ENCODE measurements at places on chromosomes 16 and 17.
A peak's percentile ranks its signal among the peaks of the same experiment; 100 is the strongest.

DNA sequence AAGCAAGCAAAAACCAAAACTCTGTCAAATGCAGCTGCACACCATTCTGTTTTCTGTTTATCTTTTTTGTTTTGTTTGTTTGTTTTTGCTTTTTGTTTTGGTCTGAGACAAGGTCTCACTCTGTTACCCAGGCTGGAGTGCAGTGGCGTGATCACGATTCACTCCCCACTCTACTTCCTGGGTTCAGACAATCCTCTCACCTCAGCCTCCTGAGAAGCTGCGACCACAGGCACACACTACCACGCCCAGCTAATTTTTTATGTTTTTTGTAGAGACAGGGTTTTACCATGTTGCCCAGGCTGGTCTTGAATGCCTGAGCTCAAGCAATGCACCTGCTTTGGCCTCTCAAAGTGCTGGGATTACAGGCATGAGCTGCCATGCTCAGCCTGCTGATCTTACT lies 19.3 kb upstream of the SLFN13 start:
- DNase-seq = peak; percentile 58

- DNase-seq = no peak
These were observed 1036.6 kb downstream of the CDH11 start for GRCh38 chr16:64085296-64085695.

- no peak for DNase-seq
These were observed 235.8 kb upstream of the CDH8 start for GRCh38 chr16:62272035-62272434.

DNA sequence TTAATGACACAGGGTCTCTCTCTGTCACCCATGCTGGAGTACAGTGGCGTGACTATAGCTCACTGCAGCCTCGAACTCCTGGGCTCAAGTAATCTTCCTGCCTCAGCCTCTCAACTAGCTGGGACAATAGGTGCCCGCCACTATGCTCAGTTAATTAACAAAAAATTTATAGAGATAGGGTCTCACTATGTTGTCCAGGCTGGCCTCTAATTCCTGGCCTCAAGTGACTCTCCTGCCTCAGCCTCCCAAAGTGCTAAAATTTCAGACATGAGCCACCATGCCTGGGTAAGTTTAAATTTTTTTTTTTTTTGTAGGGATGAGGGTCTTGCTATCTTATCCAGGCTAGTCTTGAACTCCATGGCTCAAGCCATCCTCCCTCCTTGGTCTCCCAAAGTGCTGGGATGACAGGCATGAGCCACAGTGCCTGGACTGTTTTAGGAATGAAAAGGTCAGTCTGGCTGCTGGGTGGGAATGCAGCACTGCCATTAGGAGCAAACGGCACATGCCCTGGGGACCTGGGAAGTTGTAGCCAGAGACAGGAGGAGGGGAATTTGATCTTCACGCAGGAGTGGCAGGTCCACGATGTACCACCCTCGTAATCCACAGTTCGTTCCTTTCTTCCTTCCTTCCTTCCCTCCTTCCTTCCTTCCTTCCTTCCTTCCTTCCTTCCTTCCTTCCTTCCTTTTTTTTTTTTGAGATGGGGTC lies 106.7 kb downstream of the HAPSTR1 start:
- no peak for DNase-seq

- no peak for DNase-seq
These were observed 2.8 kb downstream of the PIP4K2B start for GRCh38 chr17:38796451-38797157.

GRCh38 chr17:15659663-15660062 lies 24.4 kb downstream of the TRIM16 start:
- DNase-seq = no peak

GRCh38 chr17:49089094-49089493 lies 43.5 kb upstream of the B4GALNT2 start:
- no peak for DNase-seq

- DNase-seq = no peak
These were observed 16.4 kb downstream of the CLEC19A start for GRCh38 chr16:19301931-19302330.

GRCh38 chr16:2078691-2079090 lies 30.9 kb downstream of the TSC2 start:
- DNase-seq = no peak

DNA sequence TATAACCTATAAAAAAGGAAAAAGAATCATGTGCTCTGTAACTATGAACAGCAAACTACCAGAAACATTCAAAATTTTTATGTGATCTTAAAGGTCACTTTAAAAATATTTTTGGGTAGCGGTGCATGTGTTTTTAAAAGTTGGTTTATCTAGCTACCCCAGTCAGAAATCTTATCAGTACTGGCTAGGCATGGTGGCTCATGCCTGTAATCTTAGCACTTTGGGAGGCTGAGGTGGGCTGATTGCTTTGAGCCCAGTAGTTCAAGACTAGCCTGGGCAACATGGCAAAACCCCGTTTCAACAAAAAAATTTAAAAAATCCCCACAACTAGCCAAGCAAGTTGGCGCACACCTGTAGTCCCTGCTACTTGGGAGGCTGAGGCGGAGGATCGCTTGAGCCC lies 3.7 kb downstream of the CAPNS2 start:
- DNase-seq = no peak

Measured in CD4-positive, alpha-beta T cell treated with Interleukin-4 for 4 hours (primary cell).